Fibroblast of skin of left quadriceps (primary cell): ENCODE measurements at places on chromosomes 2 and 18.

GRCh38 chr18:57909620-57910019 is 106.5 kb upstream of the ATP8B1 start:
- DNase-seq: no peak

DNA sequence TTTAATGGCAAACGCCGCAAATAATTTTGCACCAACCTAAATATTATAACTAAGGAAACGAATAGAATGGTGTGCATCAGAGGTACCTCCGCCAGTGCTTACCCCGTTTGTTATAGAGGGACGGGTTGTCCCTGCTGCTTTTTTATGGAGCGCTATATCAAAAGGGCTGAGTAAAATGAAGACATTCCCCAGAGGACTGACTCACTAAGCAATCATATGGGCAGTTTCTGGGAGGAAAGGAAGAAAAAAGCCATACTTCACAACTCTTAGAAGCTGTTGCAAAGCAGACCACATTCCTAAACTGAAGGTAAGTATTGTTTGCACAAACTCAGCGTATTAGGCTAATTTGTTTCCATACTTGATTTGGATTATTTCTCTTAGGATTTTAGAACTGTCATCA is 12.9 kb downstream of the ID2 start:
- no peak for DNase-seq

DNA sequence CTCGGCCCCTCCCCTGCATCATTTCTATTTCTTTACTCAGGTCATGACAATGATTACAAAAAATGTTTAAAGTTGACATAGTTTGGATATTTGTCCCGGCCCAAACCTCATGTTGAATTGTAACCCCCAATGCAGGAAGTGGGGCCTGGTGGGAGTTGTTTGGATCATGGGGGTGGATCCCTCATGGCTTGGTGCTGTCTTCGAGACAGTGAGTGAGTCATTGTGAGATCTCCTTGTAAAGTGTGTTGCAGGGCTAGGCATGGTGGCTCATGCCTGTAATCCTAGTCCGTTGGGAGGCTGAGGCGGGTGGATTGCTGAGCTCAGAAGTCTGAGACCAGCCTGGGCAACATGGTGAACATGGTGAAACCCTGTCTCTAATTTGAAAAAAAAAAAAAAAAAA is 9.2 kb upstream of the MAP4K4 start:
- no peak for DNase-seq

DNA sequence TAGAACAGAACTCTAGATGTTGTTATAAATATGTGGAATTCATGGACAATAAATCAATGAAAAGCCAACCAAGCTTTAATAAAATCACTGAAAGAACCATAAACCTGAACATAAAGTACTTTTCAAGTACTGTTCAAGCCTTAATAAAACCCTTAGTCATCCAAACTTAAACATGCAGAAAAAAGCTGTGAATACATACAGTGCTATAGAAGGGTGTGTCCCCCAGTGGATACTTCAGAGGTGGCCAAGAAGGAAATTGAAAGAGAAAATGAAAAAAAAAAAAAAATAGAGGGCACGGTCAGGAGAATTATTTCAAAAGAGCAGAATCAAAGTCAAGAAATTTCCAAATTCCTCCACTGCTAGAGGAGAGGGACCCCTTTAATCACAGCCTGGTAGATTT is 141.1 kb downstream of the SP100 start:
- no peak for DNase-seq

DNA sequence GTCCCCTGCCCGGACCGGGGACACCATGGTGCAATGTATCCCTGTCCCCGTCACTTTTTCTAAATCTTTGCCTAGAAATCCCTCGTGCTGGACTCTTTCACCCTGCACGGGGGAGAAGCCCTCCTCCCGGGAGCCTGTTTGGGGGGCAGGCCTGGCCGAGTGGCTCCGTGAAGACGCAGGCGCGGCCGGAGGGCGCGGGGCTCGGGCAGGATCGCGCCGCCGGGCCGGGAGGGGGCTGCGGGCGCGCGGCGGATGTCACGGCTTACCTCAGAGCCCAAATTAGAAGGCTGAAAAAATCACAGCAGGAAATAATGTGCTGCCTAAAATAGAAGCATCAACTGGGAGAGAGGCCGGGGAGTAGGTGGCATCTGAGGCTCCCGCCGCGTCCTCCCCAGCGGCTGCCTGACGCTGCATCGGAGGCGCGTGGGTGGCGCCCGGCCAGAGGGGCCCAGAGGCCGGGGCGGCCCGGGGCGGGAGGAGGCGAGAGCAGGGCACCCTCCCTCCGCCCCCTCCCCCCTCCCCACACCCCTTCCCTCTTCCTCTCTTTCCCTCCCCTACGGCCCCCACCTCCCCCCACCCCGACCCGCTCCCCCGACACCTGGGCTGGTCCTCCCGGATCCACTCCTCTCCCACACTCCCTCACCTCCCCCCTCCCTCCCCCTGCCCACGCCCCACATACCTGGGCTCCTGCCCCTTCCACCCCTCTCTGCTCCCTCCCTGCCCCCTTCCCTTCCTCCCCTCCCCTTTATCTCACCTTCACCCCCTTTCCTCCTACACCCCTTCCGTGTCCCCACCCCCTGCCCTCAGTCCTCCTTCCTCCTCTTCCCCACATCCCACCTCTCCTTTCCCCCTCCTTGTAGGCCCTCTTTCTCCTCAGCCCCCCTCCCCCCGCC is 51.9 kb downstream of the SLC4A1AP start:
- peak; percentile 39 for DNase-seq

DNA sequence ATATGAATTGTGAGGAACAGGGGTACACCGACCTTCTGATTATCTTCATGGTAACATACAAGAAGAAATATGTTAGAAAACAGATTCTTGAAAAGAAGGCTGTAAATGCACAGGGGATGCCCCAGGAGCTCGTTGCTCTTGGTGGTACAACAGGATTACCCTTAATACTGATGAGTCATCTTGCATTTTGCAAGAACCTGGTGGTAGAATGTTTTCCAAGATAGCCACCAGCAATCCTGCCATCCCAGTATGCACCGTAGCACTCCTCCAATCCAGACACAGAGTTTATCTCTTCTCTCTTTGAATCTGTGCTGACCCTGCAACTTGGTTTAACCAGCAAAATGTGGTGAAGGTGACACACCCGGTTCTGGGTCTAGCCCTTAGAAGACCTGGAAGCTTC is 238.3 kb downstream of the EN1 start:
- no peak for DNase-seq

- DNase-seq: peak; percentile 62
These were observed 262.6 kb upstream of the THUMPD2 start for GRCh38 chr2:40041422-40042382.

GRCh38 chr2:44713170-44713569 is 228.3 kb upstream of the SIX3 start:
- no peak for DNase-seq

- no peak for DNase-seq
These were observed 1.2 kb downstream of the CNGA3 start for GRCh38 chr2:98347298-98348065.

GRCh38 chr2:234074751-234075517 is 24.4 kb downstream of the SPP2 start:
- no peak for DNase-seq

DNA sequence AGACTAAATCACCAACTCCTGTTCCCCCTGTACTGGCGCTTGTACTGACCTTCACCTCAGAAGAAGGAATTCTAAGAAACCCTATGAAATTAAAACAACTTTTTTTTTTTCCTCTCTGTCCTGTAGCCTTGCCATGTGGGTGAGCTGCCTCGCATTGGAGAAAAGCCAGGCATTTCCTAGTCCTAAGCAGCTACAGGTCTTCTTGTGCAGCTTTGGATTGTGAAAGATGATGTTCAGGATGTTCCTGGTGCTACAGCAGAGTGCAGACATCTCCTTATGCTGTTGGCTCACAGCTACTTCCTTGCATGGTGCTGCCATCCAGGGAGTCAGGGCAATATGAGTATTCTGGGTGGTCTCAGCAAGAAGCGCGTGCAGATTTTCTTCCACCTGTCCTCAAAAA is 11.9 kb downstream of the PIK3C3 start:
- DNase-seq: no peak

- no peak for DNase-seq
These were observed 2.0 kb downstream of the LYPD6B start for GRCh38 chr2:149040451-149040850.

DNA sequence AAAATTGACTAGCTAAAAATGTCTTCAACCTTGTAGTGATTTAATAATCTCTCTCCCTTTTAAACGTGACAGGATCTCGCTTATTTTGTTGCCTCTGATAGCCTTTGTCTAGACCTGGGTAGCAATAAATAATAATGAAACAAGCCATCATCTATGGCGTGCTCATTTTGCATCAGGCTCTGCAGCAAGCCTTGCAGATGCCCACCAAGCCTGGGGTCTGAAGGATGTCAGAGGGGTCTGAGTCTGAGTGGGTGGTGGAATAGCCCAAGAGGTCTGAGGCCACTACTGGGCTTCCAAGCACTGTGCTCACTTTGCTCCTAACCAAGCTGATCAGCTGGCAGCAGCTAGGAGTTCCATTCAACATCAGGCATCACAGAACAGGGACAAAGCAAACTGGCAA is 109.4 kb downstream of the GYPC start:
- no peak for DNase-seq

DNA sequence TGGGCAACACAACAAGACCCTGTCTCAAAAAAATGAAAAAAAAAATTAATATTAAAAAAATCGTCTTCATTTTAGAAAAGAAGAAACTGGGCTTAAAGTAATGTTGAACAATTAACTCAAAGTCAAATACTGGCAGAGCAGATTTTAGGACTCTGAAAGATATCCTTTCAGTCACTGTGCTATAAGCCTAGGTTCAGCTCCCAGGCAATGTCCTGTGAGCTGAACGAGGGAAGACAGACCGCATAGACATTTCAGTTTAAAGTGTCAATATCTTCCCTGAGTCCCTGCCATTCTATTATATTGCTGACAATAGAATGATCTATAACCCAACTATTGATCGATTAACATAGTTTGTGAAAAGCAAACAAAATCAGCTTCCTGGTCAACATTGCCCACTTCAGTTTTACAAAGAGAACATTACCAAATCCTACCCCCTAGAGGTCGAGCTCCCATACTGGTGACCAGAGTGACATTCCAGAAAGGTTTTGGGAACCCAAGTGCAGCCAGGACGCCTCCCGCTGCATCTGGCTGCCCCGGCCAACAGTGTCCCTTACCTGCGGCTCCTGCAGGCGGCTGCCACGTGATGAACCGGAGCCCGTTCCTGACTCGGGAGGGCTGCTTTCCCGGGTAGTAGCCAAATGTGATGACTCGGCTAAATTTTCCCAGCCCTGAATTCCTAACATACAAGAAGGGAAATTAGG is 639 bp downstream of the MRO start:
- DNase-seq: no peak

DNA sequence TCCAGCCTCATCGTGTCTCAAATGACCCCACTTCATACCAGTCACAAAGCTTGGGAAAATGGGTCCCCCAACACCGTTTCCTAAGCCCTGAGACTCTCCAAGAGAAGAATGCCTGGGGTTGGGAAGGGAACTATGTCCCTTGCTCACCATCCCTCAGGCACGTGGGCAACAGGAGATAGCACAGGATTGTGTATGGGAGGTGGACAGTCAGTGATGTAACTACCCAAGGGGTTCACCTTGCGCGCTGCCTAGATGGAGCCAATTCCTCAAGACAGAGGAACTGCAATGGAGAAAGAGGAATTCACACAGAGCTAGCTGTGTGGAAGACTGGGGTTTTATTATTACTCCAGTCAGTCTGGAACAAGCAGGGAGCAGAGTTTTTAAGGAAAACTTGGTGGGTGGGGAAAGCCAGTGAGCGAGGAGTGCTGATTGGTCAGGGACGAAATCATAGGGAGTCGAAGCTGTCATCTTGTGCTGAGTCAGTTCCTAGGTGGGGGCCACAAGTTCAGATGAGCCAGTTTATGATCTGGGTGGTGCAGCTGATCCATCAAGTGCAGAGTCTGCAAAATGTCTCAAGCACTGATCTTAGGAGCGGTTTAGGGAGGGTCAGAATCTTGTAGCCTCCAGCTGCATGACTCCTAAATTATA is 13.8 kb upstream of the CXCR1 start:
- no peak for DNase-seq

GRCh38 chr2:199940373-199940772 is 14.9 kb downstream of the TYW5 start:
- DNase-seq: no peak

DNA sequence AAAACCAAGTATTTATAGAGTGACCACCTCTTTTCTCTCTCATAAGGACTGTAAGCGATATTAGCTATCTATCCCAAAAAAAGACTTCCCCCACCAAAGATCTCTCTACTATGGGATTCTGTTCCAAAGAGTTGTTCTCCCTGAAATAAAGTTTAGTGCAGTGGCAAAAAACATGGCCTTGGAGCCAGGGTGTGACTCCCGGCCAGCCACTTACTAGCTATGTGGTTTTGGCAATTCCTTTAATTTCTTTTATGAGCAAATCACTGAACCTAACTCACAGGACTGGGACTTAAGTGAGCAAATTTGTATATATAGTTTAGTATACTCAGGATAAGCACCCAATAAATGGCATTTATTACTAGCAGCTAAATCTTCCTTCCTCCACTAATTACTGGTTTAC is 42.6 kb downstream of the SESTD1 start:
- DNase-seq: no peak

DNA sequence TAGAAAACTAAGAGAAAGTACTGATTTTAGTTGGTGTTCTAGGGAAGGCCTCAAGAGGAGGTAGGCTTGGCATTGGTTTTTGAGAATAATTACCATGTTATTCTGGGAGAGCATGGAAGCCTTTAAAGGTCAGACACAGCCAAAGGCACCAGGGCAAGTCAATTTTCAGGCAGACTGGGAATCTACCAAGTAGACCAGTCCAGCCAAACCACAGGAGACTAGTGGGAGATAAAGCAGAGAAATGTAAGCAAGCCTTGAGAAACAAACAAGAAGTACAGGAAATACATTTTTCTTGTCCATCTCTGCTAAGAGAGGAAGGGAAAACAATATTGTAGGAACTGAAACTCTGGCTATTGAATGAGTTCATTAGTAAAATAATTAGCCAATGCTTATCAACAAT is 5.5 kb upstream of the CCDC68 start:
- DNase-seq: no peak

DNA sequence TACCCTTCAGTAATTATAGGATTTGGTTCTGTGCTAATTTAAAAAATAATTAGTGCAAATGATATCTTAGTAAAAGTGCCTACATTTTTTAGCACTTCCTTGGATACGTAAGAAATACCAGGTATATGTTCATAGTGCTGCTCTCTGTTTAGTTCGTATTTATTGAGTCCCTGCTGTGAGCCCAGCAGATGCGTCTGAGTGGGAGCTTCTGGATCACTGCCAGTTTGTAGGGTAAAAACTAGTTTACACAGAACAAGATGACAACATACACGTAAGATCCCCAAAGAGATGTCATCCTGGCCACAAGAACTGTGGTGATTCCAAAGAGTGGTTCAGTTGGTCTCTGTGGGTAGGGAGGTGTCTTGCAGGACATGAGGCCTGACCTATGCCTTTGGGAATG is 103.2 kb downstream of the CTIF start:
- no peak for DNase-seq

DNA sequence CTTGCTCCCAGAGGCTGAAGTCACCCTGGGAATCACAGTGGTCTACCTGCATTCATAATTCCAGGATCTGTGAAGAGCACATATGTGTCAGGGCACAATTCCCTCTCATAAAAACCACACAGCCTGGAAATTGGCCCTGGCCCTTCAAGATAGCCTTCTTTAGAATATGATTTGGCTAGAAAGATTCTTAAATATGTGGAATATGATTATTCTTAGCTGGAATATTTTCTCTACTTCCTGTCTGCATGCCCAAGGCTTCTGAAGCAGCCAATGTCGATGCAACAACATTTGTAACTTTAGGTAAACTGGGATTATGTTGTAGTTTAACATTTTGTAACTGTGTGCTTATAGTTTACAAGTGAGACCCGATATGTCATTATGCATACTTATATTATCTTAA is 24.2 kb downstream of the ICOS start:
- DNase-seq: no peak
